ENCODE measurements at places on chromosomes 3 and 15.

DNA sequence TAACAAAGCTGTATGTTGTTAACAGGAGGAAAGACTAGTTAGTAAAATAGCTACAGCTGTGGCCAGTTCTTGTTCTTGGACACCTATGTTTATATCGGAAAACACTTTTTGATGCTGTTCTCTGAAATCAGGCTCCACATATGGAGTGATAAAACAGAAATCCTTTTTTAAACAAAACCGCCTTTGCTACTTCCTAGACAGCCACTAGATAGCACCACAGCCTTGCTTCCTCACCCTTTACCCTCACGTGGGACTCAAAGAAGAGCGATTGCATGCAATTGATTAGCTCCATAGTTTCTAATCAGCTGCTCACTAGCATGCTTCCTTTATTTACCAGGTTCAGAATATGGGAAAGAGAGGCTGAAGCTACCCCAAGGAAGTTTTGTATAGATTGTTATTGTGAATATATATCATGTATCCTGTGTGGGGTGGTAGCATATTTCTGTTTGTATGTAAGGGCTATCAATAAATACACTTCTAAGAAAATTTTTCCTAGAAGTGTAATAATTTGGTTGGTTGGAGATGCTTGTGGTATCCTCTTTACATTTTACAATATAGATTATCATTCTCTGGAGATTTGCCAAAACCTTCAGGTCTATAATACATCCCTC is 4.3 kb upstream of the MTFMT start:
- no peak for DNase-seq

DNA sequence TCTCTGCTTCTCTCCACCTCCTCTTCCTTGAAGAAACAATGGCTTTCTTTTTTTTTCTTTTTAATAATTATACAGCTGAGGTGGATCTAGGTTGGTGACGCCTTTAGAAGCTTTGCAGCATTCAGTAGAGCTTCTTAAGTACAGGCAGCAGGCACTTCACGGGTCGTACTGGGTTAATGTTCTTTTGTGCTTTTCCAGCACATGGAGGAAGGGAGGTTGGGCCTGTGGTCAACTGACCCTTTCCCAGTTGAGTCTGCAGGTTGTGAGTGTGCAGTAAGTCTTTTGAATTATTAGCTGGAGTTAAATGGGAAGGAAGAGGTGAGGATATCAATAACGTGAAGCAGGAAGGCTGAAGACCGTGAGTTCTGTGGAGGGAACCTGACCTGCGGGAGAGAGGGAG is 7.0 kb downstream of the TRAK1 start:
- DNase-seq: no peak

- no peak for DNase-seq
Measured at GRCh38 chr3:123444744-123445143, 4.1 kb downstream of the ADCY5 start.

DNA sequence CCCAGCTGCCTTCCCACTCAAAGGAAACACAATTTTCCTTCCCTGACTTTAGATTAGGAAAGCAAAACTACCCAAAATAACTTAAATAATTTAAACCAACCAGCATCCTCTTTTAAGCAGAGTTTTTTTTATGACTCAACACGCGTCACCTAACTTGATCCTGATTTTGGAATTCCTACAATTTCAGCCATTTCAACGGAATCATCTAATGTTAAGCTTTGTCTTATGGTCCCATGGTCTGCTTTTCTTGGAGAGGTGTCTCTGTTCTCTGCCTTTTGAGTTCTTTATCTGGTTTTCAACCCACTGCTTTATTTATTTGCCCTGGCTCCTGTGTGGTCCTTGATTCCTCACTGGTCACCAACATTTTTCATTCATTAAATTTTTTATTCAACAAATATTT is 219.2 kb upstream of the ARHGEF26 start:
- no peak for DNase-seq

GRCh38 chr15:73784291-73784690 is 31.1 kb upstream of the INSYN1 start:
- no peak for DNase-seq

GRCh38 chr3:177359593-177360357 is 162.5 kb upstream of the TBL1XR1 start:
- DNase-seq: peak; percentile 80

- DNase-seq: no peak
Measured at GRCh38 chr3:184405075-184406030, 25.5 kb downstream of the CHRD start.

Measured in amygdala (tissue), 56 donors.